ENCODE measurements at places on chromosomes 4 and X.

DNA sequence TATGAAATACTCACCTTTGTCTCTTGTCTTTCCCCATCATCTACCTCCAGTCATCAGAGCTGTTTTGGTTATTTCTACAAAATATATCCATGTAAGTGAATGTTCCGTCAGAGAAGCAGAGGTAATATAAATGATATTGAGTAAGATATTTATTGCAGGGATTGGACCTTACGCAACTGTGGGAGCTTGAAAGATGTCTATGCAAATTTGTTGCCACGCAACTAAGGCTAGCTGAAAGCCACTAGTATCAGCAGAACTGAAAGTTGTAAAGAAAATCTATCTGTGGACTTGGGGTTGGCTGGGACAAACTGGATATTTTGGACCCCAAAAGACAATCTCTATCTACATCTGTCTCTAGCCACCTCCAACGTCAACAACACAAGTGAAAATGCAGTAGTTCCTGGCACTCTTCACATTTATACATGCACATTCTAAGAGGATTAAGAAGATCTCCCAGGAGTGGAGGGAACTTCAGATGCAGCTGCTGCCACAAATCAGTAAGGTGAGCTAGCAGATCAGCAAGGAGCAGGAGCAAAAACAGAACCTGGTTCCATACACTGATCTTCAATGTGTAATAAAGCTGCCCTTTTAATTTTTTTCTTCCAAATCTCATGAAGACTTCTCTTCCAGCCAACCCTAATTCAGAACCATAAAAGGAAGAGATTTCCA, 8.5 kb upstream of the CCSER1 start:
- DNase-seq: no peak

- no peak for DNase-seq
These were observed 229.6 kb downstream of the PRDM5 start for GRCh38 chr4:120692964-120693363.

- peak; percentile 69 for DNase-seq
These were observed 113.9 kb upstream of the VAMP7 start for GRCh38 chrX:155767051-155767875.

DNA sequence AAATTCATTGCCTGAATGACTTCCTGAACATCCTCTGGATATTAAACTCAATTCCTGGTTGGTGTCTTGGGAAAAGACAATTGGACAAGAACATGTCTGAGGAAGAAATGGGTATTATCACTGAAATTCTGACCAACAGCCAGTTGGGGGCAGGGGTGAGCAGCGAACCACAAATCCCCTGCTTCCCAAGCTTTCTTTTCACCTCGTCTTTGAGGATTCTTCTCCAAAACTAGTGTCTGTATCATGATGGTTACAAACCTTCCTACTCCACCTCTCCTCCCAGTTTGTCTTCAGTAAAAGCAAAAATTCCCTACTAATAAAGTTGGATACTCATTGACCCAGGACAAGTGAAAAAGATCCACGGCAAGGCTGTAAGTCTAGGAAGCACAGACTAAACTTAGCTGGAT, 48.3 kb upstream of the WDR1 start:
- peak; percentile 48 for DNase-seq

DNA sequence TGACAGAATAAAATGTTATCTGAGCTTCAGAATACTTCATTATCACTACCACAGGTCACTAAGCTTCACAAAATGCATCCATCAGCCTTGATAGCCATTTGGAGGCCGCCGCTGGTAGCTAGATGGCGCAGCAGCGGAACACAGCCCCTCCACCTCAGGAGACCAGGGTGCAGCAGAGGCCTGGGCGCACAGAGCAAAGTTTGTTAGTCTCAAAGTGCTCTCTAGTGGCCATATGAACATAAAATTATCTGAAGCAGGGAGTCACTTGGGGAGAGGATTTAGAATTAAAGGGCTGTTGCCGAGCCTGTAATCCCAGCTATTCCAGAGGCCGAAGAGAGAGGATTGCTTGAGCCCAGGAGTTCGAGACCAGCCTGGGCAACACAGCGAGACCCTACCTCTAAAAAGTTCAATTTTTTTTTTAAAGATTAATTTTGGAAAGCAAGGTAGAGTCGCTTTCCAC, 8.1 kb upstream of the DCTD start:
- peak; percentile 73 for DNase-seq

All from mucosa of descending colon (tissue), 3 donors.